ENCODE measurements at places on chromosomes 11 and 22.

GRCh38 chr11:27381238-27381666, 18.2 kb upstream of the CCDC34 start:
- peak; percentile 67 for DNase-seq

DNA sequence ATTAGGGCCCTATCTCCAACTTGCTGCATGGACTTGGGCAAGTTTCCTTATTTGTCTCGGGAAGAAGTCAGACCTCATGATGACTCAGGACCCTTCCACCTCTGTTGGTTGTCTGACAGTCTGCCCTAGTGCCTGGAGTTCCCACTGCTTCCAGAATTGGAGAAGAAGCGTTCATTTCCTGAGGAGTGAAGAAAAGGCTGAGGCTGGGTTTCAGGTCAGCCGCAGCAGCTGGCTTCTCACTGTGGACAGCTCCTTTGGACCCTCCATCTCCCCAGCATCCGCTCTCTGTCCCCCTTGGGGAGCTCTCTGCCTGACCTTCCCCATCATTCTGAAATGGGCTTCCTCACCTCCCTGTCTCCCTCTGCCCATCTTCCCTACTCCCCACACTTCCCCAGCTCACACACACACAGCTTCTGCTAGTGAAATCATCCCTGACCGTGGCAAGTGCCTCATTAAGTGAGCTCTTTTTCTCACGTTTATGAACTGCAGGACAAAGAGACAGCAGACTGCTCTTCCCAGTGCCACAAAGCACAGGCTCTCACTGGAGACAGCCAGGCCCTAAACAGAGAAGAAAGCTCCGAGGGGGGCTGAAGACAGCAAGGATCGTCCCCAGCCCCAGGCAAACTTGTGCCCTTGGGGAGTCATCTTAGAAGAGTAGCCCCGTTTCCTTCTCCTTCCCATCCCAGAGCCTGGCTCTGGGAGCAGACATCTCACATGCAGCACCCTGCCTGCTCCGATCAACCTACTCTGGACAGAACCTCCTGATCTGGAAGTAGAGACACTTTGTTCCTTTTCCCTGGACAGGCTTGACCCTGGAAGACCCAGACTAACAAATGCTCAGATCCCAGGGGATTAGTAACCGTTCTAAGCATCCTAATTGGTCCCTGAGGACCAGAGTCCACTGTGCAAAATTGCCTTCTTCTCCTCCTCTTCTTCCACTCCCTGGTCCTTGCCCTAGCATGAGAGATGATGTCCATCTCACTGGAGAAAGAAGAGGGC, 157.9 kb downstream of the FEZ1 start:
- no peak for DNase-seq

GRCh38 chr11:111045874-111046273, 199.7 kb upstream of the POU2AF2 start:
- no peak for DNase-seq

DNA sequence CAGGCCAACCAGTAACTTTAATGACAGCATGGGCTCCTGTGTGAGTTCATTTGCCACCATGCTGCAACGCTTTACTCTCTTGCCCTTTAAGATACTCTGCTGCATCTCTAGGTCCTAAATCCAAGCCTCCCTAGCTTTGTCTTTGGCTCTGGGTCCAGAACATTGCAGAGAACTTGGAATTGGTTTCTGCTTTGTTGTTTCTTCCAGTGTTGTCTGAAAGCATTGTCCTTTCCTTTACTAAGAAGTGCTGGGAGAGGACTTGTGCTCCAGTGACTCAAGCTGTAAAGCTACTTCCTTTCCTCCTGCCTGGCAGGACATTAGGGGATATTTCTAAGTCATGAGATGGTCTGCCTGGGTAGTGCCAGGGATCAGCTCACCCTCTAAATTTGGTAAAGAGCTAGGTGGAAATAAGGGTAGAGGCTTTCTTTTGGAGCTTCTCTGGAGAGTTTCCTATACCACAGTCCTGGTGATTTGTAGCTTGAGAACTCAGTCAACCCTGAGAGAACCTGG, 202.5 kb upstream of the CADM1 start:
- DNase-seq, result no peak

GRCh38 chr22:26229910-26230309, 60.6 kb downstream of the SEZ6L start:
- DNase-seq, result no peak

DNA sequence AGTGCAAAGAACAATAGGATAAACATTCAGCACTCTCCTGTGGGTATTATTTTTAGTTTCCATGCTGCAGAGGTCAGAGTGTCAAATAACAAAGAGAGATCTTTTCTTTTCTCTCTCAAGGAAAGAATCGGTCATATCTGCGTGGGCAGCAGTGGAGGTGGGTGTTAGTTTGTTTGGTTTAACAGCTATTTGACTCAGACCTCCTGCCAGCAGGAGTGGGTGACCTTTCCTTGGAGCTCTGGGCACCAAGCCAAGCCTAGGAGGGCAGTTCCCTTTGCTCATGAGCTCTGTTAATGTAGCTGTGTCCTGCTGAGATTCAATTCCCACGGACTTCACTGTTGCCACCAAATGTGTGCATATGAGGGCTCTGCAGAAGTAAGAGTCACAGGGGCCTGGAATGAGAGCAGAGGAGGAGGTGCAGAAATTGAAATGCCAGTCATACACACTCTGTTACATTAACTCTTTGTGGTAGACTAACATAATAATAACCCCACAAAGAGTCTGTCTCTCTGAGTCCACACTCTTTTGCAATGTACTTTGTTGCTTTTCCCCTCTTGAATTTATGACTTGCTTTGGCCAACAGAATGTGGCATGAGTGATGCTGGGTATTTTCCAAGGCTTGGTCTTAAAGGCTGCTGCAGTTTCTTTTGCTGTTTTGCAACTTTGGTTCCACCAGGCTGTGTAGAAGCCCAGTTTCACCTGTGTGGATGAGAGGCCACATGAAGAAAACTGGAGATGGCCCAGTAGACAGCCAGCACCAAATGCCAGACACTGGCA, 76.0 kb upstream of the GRK3 start:
- DNase-seq, result peak; percentile 88

DNA sequence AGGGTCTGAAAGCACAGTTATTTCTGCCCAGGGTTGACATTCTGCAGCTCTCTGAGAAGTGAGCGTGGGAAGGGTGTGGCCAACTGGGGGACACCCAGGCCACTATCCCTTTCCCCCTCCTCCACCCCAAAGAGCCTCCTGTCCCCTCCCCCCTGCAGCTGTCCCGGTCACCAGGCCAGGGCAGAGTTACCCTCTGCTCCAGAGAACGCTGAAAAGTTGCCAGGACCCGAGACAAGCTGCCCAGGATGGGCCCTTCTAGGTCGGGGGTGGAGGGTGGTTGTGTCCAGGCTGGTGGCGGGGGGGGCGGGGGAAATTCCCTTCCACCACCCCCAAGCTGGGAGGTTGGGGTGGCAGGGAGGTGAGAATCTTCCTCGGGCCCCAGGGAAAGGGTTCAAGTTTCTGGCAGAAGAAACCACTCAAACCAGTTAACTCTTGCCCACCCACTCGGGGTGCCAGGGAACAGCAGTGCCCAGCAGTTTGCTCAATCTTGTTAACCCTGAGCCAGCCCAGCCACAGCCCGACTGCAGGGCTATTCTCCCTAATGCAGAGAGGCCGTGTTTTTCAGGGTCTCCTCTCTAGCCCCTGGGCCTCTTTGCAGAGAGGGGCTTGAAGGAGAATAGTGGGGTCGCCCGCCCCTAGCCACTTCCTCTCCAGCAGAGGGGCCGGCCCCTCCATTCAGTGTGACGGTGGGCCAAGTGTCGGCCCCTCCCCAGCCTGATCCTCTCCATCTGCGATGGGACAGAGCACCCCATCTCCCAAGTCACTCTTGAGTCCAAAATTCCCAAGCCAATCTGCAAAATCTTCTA, 697 bp downstream of the LGALS1 start:
- peak; percentile 65 for DNase-seq

- DNase-seq, result no peak
Observed at GRCh38 chr11:72338266-72338665, 94.3 kb upstream of the PHOX2A start.

DNA sequence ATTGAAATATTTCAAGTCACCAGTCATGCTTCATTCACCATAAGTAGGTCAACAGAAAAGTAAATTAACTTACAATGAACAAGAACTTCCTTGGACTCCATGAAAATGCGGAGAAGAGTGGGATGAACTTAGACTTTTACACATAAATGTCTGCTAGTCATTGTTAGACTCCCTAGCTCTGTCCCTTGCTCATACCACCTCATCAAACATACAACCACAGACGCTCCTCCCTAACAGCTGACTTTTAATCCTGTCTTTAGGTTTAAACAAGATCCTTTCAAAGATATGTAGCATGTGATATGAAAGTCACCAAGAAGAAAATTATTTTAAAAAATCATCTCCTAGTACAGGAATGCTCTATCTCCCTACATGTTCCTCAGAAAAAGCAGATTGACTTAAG, 248.1 kb downstream of the DLG2 start:
- no peak for DNase-seq

- DNase-seq, result no peak
Observed at GRCh38 chr11:97722721-97723120, 1298.0 kb upstream of the CNTN5 start.

- peak; percentile 16 for DNase-seq
Observed at GRCh38 chr11:93652161-93652597, 9.3 kb upstream of the CEP295 start.

GRCh38 chr11:3604167-3604566, 37.6 kb downstream of the ART5 start:
- no peak for DNase-seq

DNA sequence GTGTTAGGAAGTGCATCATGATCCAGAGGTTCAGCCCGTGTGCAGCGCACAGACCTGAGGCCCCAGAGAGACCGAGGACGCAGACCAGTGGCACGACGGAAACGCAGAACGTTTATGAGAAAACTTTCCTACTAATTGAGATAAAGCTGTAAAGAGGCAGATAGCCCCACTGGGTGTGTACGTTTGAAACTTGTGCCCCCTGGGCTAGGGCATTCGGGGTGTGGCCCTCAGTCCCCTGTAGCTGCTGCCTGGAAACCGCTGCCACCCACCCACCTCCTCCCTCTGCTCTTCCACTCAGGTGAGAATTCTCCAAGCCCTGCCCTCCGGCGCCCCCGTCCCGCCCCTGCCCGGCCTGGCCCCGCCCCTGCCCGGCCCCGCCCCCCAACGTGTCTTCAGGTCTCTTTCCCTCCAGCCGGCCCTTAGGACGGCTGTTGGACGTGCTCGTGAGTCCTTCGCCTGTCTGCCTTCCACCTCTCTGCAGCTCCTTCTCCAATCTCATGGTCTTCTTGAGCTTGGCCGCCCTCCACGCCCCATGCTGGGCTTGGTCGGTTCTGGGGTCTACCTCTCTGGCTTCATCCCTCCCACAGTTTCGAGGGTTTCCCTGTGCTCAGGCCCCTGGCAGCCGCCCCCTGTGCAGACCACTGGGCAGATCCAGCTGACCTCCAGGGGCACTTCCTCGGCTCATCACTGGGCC, 12.1 kb downstream of the MAPK8IP2 start:
- DNase-seq, result peak; percentile 16

DNA sequence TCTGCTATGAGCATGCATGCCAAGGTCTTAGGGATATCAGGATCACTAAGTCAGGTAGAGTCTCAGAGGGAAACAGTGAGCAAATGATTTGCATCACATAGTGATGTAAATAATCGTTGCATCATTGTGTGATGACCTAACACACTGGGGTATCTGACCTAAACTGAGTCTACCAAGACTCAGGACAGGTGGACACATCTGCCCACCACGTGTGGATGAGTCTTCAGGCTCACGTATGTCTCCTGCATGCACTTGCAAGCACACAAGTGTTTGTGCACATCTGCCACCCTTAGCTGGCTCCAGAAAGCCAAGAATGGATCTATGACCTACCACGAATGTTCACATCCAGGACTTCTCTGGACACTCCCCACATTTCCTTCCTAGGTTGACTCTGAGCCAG, 111.2 kb downstream of the FEZ1 start:
- no peak for DNase-seq

DNA sequence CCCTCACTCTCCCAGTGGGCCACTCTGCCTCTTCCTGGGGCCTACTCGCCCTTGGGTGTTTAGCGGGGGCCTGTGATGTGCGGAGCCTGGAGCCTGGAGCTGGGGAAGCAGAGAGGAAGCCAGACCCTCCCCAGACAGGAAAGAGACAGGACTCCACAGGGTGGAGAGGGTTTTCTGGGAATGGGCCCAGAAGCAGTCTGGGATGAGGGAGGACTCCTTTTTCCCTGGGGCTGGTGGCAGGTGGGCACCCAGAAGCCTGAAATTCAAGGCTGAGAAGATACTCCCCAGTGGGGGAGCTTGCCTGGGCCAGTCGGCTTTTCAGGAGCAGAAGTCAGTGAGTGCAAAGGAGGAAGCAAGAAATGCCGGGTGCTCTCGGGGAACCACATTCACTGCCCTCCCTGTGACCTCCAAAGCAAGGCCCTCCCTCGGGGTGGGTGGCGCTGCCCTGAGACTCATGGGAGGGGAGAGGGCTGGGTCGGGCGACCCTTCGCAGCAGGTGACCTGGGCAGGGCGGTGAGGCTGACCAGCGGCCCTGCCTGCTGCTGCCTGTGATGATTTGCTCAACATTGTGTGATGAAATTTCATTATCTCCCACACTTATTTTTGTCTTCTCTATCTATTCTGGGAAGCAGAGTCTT, 1377.4 kb downstream of the BRD1 start:
- no peak for DNase-seq

GRCh38 chr11:71454470-71455113, 1.6 kb downstream of the NADSYN1 start:
- DNase-seq, result peak; percentile 52

DNA sequence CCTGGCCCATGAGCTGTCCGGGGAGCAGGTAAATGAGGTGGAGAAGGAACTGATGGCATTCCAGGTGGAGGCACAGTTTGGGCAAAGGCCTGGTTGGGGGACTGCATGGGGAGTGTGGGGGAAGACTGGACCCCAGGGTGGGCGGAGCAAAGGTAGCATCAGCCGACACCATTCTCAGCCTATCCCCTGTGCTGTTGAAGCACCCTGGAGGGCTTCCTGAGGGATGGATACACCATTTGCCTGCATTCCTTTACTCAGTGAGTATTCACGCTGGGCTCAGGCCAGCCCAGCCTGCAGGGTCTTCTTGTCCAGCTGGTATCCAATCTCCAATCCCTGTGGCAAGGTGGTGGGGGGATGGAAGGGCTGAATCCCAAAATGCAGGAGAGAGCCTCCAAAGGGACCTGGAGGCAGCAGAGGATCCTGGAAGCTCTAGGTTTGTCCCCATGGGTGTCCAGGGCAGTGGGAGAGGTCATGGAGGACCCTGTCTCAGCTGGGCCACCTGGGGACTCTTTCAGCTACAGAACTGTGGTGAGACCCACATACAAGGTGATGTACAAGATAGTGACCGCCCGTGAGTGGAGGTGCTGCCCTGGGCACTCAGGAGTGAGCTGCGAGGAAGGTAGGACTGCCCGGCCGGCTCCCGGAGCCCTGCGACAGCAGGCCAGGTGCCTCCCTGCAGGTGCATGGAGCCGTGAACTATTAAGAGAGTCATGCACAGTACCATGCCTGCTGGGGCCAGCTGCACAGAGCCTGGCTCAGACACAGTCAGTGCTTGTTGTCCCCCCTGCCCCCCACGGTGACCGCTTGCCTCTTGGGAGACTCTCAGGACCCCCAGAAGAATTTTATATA, 9.5 kb downstream of the EMID1 start:
- no peak for DNase-seq

DNA sequence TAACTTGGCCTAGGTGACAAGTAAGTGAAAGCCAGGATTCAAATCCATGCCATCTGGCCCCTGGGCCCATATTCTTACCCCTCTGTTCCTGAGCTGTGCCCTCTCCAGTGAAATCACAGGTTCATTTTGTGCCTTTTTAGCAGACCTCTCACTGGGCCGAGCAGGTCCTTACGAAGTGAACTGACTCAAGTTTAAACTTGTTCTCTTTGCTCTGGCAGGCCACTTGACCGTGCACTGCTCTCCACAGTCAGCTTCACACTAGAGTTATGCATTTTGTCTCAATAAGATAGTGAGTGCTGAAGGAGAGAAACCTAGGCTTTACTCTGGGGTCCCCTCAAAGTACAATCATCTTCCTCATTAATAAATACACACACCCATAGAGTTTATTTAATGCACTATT, 40.7 kb downstream of the ARFGAP3 start:
- peak; percentile 1 for DNase-seq
